Stimulated activated CD8-positive, alpha-beta memory T cell treated with anti-CD3 and anti-CD28 coated beads, Interleukin-12 subunit alpha, Interleukin-12 subunit beta, amount 100 ng/mL, for 4 hours (primary cell): ENCODE measurements at places on chromosomes 16 and 17.
A peak's percentile ranks its signal among the peaks of the same experiment; 100 is the strongest.

DNA sequence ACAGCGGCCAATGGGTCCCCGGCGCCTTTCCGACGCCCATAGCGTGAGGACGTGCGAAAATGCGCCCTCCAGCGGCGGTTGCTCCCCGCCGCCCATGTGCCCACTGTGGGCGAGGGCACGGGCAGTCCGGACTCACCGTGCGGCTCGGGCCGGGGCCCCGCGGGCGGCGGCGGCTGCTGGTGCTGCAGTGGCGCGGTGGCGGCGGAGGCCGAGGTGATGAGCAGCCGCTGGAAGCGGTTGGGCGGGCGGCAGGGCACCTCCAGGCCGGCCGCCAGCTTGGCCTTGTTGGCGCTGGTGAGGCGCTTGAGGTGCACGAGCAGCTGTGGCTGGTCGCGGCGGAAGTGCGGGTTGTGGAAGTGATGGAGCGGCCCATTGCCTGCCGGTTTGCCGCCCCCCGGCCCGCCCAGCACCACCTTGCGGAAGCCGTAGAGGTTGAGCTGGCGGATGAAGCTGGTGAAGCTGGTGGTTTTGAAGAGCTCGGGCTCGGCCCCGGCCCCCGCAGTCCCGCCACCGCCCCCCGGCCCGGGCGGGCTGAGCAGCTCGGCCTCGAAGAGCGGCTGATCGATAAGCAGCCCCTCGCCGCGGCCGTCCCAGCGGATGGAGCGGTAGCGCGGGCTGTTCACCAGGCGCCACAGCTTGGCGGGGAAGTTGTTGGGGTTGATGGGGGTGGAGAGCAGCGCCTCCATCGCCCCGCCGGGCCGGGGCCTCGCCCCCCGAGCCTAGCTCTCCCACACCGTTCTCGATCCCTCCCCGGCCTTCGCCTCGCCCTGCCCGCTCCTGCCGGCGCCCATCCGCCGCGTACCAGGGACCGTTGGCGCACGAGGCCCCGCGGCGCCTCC, at the start of gene HSF5:
Gene HSF5 (minus strand): TSS at position 820 of the 839 bp plus-strand sequence. CDS start 134 bp downstream, at position 686.
- peak; percentile 59 for DNase-seq

- DNase-seq = no peak
These were observed 15.8 kb upstream of the BRIP1 start for GRCh38 chr17:61878984-61879612.

DNA sequence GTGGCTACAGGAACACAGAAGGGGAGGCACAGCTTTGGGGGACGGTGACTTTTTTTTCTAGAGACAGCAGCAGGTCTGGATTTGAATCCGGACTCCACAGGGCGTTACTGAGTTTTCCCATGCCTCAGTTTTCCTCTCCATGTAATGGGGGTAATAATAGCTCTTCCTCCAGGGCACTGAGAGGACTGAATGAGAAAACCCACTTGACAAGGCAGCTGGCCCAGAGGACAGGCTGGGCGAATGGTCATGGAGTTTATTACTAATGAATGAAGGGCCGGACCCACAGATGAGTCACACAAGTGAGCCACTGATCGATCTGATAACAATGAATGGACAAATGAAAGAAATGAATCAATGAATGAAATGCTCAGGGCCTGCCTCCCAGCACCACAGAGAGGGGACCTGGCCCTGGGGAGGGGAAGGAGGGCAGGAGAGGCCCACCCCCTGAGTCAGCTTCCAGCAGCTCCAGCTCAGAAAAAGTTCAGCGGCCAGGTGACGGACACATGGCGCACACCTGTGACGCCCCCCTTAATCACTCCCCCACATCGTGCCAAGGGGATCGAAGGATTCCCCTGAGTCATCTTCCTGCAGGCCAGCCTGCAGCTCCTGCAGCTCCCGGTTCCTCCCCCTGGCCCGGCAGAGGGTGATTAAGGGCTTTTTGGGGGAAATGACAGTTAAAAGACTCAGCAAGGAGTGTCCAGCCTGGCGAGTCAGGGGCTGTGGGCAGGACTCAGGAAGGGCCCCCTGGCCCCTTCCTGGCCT, 54.3 kb downstream of the SOCS1 start:
- DNase-seq = no peak

DNA sequence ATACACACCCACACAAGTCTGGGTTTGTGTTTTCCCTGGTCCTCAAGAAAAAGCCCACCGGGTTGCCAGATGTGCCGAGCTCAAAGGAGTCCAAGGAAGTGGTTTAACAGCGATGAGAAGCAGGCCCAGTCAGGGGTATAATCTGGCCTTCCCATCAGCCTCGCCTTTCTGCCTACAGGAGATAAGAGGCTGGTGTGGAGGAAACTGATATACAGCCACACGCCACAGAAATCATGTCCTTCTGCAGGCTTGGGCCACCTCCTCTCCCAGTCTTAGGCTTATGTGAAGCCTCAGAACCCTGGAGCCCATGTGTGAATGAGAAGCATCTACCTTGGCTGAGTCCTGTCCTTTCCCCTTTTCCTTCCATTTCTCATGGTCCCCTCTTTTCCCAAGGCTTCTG, 43.6 kb upstream of the MMP2 start:
- no peak for DNase-seq

- DNase-seq = no peak
These were observed 37.6 kb downstream of the OR3A1 start for GRCh38 chr17:3260600-3260999.

GRCh38 chr17:61345825-61346666, 53.6 kb upstream of the TBX2 start:
- no peak for DNase-seq

DNA sequence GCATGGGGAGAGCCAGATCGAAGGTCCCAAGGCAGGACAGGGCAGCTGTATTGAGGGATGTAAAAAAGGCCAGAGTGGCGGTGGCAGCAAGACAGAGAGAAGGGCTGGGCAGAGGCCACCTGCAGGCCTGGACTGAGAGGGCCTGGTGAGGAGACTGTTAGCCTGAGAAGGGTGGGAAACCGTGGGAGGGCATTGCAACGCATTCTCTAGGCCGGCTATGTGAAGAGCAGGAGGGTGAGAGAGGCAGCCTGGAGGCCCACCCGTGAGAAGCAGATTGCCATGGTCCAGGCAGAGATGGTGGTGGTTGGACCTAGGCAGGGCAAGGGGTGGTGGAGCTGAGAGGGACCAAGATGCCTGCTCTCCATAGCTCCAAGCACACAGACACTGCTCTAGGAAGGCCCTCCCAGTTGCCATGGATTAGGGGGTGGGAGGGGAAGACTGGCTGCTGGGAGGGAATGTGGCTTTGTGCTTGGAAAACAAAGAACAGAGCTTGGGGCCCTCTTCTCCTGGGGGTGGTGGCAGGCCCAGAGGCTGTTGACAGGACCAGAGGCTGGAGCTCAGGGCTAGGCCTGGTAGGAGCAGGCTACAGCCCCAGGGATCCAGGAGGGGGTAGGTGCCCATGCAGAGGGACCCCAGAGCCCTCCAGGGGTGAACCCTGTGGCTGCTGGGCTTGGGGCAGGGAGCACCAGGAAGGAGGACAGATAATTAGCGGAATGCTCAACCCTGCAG, 12.4 kb upstream of the TCAP start:
- DNase-seq = no peak

- DNase-seq = no peak
These were observed 155.5 kb downstream of the ZNF423 start for GRCh38 chr16:49700251-49701064.

DNA sequence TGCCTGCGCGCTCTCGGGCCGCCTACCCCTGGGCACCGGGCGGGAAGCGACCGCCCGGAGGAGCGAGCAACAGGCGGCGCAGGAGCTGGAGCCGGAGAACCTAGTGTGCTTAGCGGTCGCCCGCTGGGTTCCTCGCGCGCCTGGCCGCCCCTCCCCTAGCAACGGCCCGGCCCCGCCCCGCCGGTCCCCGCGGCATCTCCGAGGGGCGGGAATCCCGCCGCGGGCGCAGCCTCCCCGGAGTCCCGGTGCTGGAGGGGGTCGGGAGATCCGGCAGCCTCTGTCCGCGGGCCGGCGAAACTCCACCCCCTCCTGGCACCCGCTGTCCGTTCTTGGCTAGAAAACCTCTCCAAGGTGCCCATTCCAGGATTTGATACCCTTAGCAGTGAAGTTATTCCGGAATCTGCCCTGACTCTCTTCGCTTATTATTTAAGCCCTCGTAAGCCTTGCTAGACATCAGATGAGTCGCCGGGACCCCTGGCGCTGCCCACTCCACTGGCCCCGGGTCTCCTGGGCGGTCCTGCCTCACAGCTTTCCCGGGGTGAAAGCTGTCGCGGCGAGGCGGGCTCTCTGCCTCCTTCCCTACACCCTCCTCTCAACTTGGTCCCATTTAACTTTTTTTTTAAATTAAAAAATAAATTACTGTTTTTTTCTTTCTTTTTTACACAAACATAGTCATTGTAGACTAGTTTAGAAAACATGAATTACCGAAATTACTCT, at the start of gene RPRML:
Gene RPRML (minus strand): TSS at position 107 of the 717 bp plus-strand sequence. CDS start 246 bp downstream, outside the sequence.
- DNase-seq = no peak

- no peak for DNase-seq
These were observed 19.4 kb upstream of the ATP5MC1 start for GRCh38 chr17:48873209-48873608.

- no peak for DNase-seq
These were observed 57.0 kb downstream of the GAS7 start for GRCh38 chr17:10141436-10141835.

DNA sequence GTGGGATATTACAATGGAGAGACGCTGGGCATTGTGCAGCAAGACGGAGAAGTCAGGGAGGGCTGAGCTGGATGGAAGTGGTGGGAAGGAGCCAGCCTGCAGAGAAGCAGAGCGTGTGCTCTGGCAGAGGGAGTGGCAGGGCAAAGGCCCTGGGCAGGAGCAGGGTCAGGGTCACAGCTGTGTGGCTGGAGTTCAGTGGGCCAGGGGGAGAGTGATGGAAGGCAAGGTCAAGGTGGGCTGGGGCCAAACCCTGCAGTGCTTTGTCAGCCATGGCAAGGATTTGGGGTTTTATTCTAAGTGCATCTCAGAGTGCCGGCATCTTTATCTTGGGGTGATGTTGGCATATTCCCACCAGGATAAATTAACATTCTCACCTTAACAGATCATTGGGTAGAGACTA, 31.9 kb upstream of the C16orf78 start:
- DNase-seq = no peak

GRCh38 chr16:85528528-85529387, 84.4 kb upstream of the GSE1 start:
- DNase-seq = no peak

DNA sequence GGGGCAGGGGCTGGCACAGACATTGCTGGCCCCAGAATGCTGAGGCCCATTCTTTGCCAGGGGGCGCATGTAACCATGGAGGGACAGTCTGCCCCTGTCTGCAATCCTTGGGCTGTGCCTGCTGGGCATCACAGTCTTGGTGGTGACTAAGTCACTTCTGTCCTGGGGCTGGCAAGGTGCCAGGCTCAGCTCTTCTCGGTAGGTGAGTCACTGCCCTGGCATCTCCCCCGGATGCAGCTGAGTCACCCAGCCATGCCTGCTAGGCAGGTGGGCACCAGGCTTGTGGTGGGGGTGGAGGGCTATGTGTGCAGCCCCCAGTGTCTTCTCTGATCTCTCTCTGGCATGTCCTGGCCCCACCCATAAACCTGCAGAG, 5.6 kb downstream of the RARA start:
- peak; percentile 83 for DNase-seq

DNA sequence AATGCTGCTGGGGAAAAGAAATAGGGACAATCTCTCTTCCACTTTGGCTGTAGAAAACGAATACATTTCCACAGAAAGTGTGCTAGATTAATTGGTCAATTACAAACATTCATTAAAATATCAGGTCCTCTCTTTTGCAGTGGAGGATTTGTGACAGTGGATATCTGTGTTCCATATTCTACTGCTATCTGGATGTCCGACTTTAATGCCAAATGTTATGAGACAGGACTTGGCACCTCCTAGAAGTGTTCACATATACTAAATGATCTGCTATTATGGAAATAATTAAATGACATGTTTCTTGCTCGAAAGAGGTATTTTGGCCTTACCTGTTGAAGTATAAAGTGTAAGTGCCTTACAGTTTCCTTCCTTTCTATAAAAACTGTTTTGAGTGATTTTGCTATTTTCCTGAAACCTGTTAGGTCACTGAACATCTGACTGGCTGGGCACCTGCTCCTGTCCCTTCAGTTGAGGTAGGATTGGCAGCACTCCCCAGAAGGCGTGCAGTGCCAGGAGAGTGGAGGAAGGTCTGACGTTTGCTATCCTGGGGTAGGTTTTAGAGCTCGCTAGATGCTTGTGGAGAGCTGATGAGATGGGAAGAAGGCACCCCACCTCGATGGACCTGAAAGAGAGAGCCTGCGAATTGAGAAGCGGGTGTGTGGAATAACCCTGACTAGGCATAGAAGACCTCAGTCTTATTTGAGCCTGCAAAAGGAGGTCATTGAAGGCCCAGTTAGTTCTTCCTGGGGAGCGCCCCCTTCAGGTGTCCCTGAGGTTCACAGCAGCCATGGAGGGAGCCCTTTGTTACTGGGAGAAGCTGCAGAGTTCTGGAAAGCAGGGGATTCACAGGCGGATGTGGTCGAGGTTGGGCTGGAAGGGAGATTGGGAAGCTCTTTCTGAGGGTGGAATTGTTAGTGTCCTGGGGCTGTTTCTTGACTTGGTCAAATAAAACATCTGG, 159.4 kb upstream of the ZNF267 start:
- no peak for DNase-seq

DNA sequence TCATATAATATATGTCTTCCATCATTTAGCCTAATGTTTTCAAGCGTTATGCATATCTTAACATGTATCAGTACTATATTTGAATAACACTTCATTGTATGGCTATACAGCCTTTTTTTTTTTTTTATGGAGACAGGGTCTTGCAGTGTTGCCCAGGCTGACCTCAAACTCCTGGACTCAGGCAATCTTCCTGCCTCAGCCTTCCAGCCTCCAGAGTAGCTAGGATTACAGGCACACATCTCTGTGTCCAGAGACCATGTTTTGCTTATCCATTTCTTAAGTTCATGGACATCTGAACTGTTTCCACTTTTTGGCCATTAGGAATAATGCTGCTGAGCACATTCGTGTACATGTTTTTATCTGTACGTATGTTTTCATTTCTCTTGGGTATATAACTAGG, 7.8 kb downstream of the BPTF start:
- DNase-seq = no peak

DNA sequence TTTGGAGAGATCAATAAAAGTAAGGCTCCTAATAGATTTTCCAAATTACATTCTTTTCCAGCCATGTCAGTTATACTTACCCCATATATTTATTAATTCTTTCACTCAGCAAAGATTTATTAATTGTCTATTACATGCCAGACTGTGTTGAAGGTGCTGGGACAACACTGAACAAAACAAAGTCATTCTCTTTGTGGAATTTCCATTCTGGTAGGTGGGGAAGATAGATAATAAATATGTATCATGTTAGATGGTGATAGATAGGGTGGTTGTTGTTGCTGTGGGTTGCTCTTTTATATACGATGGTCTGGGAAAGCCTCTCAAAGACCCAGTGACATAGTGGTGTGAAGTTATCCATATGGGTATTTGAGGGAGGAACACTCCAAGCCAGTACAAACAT, 39.1 kb downstream of the BCAS3 start:
- DNase-seq = no peak
